ENCODE measurements at places on chromosomes 6 and 20.

GRCh38 chr6:3794092-3794491 lies 42.6 kb upstream of the PXDC1 start:
- DNase-seq = no peak

DNA sequence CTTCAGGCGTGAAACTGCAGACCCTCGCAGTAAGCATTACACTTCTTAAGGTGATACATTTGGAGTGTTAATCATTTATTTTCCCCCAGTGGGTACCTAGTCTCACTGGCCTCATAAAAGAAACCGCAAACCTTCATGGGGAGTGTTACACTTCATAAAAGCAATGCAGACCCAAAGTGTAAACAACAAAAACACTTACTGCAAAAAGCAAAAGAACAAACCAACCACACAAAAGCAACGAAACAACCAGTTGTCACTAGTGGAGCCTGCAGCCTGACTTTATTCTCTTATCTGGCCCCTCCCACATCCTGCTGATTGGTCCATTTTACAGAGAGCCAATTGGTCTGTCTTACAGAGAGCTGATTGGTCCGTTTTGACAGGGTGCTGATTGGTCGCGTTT lies 23.8 kb downstream of the LY86 start:
- no peak for DNase-seq

GRCh38 chr6:15276036-15276985 lies 30.4 kb downstream of the JARID2 start:
- no peak for DNase-seq

DNA sequence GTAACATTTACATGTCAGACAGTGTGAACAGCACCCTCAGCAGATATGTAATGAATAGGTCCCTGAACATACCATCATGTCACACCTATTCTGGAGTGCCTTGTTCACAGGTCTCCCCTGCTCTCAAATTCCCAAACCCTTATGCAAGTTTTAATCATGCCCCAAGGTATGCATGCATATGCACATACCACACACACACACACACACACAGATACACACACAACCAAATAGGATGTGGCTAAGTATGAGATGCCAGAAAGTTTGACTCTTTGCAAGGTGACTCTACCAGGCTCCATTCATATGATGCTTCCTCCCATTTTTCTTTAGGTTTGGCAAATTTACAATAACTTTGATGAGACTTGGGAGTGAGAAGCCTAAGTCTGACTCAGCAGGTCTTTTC lies 243.8 kb upstream of the IRAK1BP1 start:
- no peak for DNase-seq

GRCh38 chr20:10236540-10237533 lies 18.2 kb downstream of the SNAP25 start:
- DNase-seq = no peak

GRCh38 chr6:13479206-13479800 lies 8.1 kb downstream of the GFOD1 start:
- no peak for DNase-seq

GRCh38 chr6:22451962-22452361 lies 117.4 kb upstream of the HDGFL1 start:
- no peak for DNase-seq

GRCh38 chr6:44734886-44735629 lies 347.6 kb downstream of the CDC5L start:
- no peak for DNase-seq

DNA sequence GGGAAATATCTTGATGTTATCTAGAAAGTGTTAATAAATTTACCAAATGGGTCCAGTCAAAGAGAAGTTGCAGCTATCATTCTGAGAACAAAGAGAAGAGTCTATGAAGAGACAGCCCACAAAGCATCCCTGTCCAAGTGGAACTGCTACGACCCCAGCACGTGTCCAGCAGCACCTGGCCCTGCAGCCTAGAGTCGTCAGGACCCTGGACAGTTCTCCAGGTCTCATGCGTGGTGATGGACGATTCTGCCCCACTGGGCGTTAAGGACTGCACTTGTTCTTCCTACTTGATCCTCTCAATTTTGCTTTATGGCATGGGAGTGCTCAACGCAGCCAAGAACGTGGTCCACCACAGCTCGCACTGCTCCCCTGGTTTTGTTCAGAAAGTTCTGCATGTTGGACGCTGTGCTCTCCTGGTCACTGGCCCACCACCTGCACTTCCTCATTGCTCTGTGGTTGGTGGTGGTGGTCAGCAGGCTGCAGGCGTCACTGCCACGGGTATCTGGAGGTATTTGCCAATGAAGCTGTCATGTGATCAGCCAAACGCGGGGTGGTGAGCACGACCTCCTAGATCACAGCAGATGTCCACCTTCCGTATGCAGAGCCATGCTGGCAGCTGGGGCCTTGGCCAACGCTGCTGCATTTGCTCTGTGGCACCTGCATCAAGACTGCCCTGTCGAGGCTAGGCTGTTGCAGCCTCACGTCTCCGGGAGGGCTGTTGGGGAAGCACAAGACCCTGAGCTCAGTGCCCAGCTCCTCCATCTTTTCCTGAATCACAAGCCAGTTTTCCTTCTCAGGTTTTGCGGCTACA lies 356.4 kb downstream of the CDH4 start:
- DNase-seq = peak; percentile 3

DNA sequence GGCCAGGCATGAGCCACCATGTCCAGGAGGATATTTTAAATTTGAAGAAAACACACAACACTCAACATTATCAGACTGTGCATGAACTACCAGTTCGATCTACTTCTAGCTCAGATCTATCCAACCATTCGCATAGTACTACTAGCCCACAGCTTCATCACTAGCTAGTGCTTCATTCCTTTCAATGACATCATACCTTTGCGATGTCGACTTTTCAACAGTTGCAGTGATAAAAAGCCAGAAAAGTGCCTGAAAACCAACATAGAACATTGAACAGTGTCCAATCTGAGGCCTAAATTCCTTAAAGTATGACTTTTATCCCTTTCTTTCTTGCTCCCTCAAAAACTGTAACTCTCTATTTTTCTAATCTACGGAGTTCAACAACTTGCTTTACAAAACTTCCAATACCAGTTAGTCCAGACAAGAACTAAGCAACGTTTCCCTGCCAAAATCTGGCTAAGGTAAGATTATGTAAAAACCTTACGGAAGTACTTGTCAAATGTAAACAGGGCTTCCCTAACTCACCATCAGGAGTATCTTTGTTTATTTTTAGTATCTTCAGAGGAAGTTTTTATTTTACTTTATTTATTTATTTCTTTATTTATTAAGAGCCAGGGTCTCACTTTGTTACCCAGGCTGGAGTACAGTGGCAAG lies 434.0 kb upstream of the JARID2 start:
- no peak for DNase-seq

- no peak for DNase-seq
Measured at GRCh38 chr20:59785986-59786795, 147.2 kb downstream of the SYCP2 start.

DNA sequence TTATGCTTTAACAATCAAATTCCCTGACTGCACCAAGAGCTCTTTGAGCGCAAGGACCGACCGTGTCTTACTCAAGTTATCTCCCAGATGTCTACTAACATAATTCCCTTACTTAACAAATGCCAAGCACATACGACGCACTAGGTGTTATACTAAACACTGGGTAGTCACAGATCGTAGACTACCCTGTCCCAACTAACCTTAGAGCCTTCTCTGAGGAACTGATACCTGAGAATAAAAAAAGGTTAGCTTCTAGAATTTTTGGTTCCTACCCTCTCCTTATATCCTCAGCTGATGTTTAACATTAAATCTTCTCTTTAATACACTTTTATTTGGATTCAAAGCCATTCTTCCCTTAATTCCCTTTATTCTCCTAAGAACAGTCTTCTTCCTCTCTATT lies 38.5 kb downstream of the EPB41L2 start:
- no peak for DNase-seq

- peak; percentile 56 for DNase-seq
Measured at GRCh38 chr6:3318226-3318625, 59.5 kb downstream of the PSMG4 start.

GRCh38 chr20:40953416-40953815 lies 75.2 kb upstream of the TOP1 start:
- no peak for DNase-seq

DNA sequence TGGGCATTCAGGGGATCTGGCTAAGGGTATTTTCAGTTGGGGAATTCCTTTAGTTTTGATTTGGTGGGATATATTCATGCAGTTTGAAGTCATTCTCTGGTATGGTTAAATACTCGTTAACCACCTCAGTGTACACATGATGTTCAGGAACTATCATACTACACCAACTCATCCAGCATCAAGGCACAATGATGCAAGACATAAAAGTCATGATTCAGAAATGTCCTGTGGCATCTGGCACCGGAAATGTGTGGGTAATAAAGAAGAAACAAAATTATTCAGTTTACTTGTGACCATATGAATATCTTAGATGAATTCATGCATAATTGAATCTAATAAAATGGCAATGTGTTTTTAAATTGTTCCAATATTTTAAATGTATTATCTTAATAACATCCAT lies 129.0 kb upstream of the BMP5 start:
- no peak for DNase-seq

GRCh38 chr20:59289994-59290393 lies 10.4 kb upstream of the EDN3 start:
- DNase-seq = no peak
